Fibroblast of lung (primary cell): ENCODE measurements at places on chromosomes 5 and 9. TPM values are rescaled to one million over a fixed set of nuclear protein-coding genes. Genes with fewer than 3 reads are reported as not detected.
A peak's percentile ranks its signal among the peaks of the same experiment; 100 is the strongest.

DNA sequence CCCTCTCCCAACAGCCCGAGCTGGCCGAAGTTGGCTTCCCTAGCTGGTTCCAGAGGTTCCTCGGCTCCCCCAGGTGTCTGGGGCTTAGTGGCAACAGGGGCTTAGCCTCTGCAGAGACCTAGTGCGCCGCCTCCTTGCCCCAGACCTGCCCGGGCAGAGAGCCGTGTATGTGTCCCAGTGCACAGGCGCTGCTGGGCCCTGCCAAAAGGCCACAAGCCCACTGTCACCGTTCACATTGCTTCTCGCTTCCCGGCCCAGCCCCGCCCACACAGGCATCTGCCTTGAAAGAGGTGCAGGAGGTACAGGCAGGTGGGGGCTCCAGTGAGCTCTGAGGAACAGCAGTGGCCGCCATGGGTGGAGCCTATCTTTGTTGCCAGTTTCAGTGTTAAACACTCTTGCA is 2.5 kb upstream of the CACFD1 start:
- DNase-seq, result no peak

- DNase-seq, result no peak
Observed at GRCh38 chr5:53173083-53173482, 63.5 kb upstream of the MOCS2 start.

RGS14 gene
- total RNA-seq, result 2.6 and 4.1 TPM in 2 replicates

SPATA31E1 gene
- not detected in 2 replicates for total RNA-seq

AFF4 gene
- 37.0 and 54.2 TPM in 2 replicates for total RNA-seq

C9orf152 gene
- under 0.01 TPM in 1 of 2 replicates, not detected in the other for total RNA-seq

DNA sequence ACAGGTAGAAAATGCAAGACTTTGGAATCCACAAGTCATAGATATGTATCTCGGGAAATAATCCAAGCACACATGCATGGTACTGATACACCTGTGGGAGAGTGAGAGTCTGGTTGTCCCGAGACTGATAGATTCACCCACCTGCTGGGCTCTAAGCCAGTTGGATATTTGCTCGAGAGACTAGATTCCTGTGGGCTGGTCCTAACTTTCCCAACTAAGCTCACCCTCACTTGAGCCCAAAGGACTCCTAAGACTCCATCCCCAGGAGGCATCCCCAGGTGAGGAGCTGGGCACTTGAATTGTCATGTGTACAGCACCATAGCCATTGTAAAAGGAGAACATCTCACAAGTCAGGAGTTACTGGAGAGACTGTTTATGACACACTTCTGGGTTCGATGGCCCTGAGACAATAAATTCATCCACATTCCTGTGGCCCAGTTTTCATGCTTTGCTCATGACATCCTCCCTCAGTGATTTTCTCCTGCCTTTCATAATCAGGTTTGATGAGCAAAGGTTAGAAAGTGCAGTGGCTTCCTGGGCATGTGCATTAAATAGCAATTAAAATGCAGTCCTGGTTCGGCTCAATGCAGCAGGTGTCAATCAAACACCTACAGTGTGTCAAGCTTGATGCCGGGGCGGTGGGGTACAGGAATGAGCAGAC is 18.1 kb downstream of the SLC1A1 start:
- DNase-seq, result no peak

CCDC183 gene
- 0.99 and 1.0 TPM in 2 replicates for total RNA-seq

- no peak for DNase-seq
Observed at GRCh38 chr9:134485653-134486052, 155.9 kb upstream of the COL5A1 start.

DMGDH gene
- total RNA-seq, result 7.7 and 7.9 TPM in 2 replicates

GRCh38 chr5:53924392-53924791 is 364.0 kb downstream of the NDUFS4 start:
- peak; percentile 36 for DNase-seq

DNA sequence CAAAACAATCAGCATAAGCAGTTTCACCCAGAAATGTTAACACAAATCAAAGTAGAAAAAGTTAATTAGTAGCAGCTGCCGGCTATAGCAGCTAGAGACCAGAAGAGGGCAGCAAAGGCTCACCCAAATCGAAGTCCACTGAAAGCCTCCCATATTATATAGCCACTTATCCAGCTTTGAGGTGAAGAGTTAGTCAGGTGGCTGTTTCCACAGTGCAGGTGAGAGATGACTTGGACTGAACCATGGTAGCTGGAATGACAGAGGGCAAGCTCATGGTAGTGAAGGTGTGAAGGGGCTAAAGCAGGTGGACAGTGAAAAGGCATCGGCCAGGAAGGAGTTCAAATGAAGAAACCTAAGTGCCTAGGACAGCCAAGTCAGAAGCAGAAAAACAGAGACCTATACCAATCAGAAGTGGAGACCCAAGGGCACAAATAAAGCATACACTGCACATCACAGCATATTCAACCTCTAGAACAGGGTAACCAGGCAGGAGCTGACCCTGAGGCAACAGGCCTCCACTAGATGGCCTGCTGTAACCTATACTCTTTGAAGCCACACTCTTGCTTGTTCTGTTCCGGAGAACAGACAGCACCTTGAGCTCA is 7.2 kb upstream of the RNF38 start:
- DNase-seq, result peak; percentile 77

DNA sequence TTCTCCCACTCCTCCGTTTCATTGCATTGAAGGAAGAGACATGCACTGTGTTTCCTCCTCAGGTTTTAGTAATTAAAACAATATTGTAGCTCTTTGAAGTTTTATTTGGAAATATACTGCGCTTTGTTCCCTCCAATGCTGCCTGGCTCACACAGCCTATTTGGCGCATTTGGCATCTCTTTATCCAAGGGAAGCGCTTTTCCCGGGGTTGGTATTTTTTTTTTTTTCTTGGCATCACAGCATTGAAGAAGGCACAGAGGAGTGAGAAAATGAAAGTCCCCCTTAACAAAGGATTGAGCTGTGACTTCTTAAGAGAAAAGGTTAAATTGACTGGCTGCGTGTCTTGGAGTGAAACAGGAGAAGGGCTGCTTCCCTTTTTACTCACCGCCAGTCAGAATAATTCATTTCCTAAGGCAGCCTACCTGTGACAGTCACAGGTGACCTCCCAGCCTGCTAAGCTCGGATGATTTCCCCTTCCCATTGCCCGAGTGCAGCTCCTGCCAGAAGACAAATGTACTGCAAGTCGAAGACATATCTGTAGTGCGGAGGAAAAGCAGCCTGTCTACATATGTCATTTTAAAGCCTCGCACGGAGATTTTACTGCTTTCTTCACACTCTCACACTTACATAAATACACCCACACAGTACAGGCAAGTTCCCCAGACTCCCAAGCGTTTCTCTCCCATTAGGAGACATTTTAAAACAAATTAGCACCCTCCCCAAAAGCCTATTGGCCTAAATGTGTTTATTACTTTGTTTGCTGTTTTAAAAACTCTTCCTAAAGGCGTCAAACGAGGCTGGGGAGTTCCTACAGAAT is 665.5 kb upstream of the ZNF608 start:
- DNase-seq, result peak; percentile 60

NTRK2 gene
- total RNA-seq, result 0.26 and 0.66 TPM in 2 replicates

- no peak for DNase-seq
Observed at GRCh38 chr5:93721071-93721470, 20.3 kb downstream of the POU5F2 start.

PCDH1 gene
- total RNA-seq, result 0.66 and 2.3 TPM in 2 replicates

GRCh38 chr9:38683336-38683735 is 36.6 kb downstream of the FAM240B start:
- no peak for DNase-seq

PTGES gene
- total RNA-seq, result 9.6 and 16.7 TPM in 2 replicates

DNA sequence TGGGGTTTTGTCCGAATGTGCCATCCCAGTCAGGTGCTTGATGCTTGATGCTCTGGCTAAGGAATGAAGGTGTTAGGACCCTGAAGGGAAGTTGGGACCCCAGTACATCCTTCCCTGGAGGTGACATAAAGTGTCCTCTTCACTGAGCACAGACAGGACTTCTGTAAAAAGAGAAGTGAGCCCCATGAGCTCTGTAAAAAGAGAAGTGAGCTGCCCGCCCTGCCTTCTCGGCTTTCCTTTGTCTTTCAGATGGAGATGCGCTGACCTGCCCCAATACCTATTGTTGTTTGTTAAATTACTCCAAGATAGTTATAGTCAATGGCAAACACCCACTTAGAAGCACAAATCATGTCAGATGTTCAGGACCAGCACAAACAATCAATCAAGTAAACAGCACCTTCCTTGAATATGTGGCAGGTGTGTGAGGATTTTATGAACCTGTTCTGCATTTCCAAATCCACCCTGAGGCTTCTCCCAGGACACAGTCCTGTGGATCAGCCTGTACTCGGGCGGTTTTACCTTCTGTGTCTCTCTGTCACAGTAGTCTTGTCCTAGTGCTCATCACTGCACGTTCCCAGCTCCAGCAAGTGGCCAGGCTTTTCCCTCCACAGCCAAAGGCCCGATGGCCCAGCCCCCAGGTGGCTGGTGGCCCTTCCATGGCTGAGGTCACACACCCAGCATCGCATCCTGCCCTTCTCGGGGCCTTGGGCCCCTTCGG is 191.4 kb downstream of the MTRR start:
- DNase-seq, result no peak

PRPF4 gene
- total RNA-seq, result 25.1 and 30.3 TPM in 2 replicates

- DNase-seq, result peak; percentile 25
Observed at GRCh38 chr5:33934176-33934575, 2.0 kb upstream of the RXFP3 start.

DNA sequence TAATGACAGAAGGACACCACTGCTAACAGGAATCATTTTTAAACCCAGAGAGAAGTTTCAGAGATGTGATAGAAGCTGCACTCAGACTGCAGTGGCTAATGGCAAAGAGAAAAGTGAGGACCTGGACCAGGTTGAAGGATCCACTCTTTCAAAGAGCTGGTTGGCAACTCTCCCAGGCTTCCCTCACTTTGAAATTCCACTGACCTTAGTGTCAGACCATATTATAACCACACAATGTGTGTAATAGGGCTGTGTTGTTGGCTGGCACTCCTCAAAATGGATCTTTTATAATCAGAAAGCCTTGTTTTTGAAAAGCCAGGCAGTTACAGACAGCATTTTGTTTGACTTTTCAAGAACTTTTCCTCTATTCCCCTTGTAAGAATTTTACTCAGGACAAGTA is 280.7 kb downstream of the PRELID2 start:
- peak; percentile 86 for DNase-seq

- peak; percentile 41 for DNase-seq
Observed at GRCh38 chr9:122900791-122901190, 4.4 kb downstream of the RC3H2 start.

- no peak for DNase-seq
Observed at GRCh38 chr9:21751998-21752397, 50.4 kb upstream of the MTAP start.

DMRT3 gene
- total RNA-seq, result not detected in 2 replicates

GRCh38 chr5:122999947-123000563 is 36.5 kb downstream of the PPIC start:
- peak; percentile 22 for DNase-seq

- DNase-seq, result no peak
Observed at GRCh38 chr5:124182133-124182532, 564.3 kb downstream of the ZNF608 start.

GZMA gene
- not detected in 2 replicates for total RNA-seq

GRCh38 chr9:14452539-14452938 is 138.6 kb upstream of the NFIB start:
- no peak for DNase-seq

- DNase-seq, result no peak
Observed at GRCh38 chr5:38795986-38796741, 49.6 kb upstream of the OSMR start.

GRCh38 chr5:142944140-142944539 is 174.0 kb downstream of the ARHGAP26 start:
- peak; percentile 47 for DNase-seq

GRCh38 chr5:154576429-154576806 is 98.4 kb upstream of the HAND1 start:
- DNase-seq, result no peak

DNA sequence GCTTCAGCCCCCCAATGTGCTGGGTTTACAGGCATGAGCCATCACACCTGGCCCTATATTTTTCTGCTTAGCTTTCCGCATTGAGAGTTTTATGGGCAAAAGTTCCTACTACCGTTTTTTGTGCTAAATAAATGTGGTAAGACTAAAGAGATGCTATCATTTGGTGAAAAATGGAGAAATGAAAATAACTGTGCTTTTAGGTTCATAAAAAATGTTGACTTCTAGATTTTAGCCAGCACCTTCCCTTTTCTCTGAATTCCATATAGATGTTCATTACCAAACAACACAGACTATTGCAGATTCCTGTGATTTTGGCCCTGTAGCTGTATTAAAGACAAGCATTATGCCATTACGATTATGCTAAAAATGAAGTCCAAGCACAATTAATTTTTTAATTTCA is 72.0 kb upstream of the CTSL start:
- DNase-seq, result no peak

DNA sequence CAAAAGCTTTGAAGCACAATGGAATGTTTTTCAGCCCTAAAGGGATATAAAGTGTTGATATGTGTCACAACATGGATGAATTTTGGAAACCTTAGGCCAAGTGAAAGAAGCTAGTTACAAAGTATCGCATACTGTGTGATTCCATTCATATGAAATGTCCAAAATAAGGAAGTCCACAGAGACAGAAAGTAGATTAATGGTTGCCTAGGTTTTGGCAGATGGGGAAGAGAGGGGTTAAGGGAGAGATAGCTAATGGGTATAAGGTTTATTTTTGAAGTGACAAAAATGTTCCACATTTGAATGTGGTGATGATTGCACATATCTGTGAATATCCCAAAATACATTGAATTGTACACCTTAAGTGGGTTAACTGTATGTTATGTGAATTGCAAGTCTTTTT is 57.5 kb upstream of the MCCC2 start:
- DNase-seq, result no peak

ARL14EPL gene
- not detected in 2 replicates for total RNA-seq

DNA sequence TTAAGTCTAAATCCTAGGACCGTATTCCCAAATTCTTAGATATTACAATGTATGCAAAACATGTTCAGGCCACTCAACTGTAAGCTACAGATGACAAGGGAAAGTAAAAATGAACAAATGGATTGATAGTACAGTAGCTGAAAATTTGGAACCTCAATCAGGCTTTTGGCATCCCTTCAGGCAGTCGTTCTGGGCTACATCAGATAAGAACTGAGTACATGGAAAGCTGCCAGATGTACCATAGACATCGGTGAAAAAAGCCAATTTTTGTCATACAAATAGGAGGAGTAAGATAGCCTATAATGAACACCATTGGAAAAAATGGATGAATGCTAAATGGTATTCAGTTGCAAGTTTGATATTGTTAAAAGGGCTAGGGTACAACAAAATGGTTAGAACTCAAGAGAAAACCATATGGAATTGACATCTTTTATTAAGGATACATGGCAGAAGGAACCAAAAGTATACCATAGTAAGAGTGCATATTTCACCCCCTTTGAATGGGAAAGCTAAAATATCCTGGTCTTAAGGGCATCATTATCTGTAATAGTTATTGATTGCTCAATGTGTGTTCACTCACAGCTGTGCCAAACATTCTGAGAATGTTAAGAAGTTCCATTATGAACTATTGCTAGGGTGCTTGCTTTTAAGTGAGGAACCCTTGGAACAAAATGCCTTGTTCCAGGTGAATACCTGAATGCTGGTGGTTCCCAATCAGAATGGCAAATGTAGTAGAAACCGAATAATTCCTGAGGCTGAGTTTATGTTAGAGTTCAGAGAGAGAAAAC is 86.4 kb downstream of the NR3C1 start:
- peak; percentile 39 for DNase-seq

DNA sequence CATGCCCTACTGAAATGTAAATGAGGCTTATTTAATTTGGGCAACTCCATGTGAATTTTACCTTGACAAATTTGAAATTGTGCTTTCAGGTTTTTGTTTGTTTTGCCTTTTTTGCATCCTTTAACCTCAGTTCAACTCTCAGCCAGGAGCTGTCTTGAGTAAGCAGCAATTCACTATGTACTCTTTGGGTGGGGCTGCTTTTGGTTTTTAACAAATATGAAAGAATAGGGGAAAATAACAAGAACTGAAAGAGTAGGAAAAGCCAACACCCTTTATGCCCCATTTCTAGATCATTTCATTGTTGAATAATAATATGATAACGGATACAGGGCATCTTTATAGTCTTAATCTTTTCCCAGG is 192.0 kb downstream of the ARHGAP26 start:
- DNase-seq, result no peak
